ENCODE measurements at places on chromosomes 16 and 17. TPM values are rescaled to one million over a fixed set of nuclear protein-coding genes. Genes with fewer than 3 reads are reported as not detected.

GRCh38 chr17:6642592-6642991 is 1.7 kb downstream of the TXNDC17 start:
- peaks cover 48% of the 10 kb centered on the region for H3K36me3 ChIP-seq
- H3K27me3 ChIP-seq: no peaks in the 10 kb centered on the region
- peak overlapping the region; percentile 57 for H3K27ac ChIP-seq
- H3K4me3 ChIP-seq: peak overlapping the region; percentile 94
- no peak for DNase-seq

DNA sequence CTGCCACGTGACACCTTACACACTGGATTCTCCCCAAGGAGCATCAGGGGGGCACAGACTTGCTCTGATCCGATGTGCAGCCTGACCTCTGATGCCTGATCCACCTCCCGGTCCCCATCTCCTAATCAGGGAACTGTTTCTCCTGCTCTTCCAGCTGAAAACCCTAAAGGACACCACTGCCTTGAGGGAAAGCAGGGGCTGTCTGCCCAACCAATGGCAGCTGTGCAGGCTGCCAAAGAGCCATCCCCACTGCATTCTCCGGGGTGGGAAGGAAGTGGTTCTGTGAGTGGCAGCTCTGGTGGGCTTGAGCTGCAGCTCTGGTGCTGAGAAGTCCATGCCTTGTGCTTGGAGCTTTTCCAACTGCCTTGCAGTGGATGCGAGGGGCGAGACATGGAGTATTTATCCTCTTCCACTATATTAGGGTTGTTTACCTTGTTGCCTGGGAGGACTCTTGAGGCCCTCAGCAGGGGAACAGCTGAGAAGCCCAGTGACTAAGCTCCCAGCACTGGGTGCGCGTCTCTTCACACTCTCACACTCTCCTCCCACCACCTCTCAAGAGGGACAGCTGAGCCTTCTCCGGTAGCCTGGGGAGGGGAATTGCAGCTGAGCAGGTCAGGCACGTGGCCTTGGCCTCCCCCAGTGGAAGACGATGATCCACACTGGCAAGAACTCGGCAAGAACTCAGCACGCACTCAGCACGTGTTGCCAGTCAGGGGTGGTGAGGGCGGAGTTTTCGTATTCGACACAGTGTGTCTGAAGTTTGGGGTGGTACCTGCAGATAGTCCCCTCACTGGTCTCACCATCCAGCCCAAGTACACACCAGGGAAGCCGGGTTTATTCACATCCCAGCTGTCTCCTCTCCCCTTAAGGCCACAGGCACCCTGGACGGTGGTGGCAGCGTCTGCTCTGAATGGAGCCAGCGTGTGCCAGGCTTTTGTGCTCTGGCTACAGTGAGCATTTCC is 21.1 kb upstream of the SPATA32 start:
- peaks cover 32% of the 10 kb centered on the region for H3K4me1 ChIP-seq
- peak overlapping the region; percentile 77 for H3K27ac ChIP-seq
- DNase-seq: peak; percentile 29
- no peak overlapping the region for H3K4me3 ChIP-seq
- H3K27me3 ChIP-seq: no peaks in the 10 kb centered on the region

GRCh38 chr17:49815761-49816281 is 27.3 kb downstream of the KAT7 start:
- H3K27me3 ChIP-seq: no peaks in the 10 kb centered on the region
- H3K36me3 ChIP-seq: peaks cover 65% of the 10 kb centered on the region
- peak overlapping the region; percentile 97 for H3K27ac ChIP-seq

DNA sequence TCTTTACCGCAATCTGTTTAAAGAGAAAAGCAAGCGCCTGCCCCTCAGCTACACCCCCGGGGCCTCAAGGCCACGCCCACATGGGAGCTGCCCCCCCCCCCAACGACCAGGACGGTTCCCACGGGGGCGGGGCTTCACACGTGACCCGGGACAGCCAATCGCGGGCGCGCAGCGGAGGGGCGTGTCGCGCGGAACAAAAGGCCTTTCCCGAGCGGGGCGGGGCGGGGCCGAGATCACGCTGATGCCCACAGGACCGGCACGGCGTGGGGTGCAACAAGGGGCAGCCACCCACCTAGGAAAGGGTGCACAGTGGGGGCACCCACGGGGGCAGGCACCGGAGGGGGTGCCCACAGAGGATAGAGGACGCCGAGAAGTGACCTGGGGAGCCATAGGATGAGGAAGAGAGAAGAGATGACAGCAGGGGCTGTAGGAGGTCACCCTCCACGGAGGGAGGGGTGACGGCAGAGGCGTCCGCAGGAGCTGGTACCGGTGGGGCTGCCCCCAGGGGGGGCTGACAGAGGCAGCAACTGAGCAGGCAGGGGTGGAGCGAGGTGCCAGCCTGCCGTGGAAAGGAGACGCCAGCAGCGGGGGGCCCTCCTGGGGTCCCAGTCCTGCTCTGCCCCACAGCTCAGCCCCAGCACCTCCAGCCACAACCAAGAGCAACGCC is 6.2 kb downstream of the UNKL start:
- peaks cover 19% of the 10 kb centered on the region for H3K4me1 ChIP-seq
- peaks cover 8% of the 10 kb centered on the region for H3K36me3 ChIP-seq
- H3K4me3 ChIP-seq: peak overlapping the region; percentile 71

Gene VAT1L
- total RNA-seq: not detected

Data from activated CD8-positive, alpha-beta T cell treated with anti-CD3 and anti-CD28 coated beads, Interleukin-2, amount 10 ng/mL, durations not matched to agents 7 days and 5 days (primary cell).